Activated T-cell treated with anti-CD3 and anti-CD28 coated beads, Interleukin-2, amount 50 U/mL, for 72 hours (primary cell): ENCODE measurements at places on chromosomes 2 and 18.

GRCh38 chr2:45280794-45281193 lies 271.5 kb upstream of the SIX2 start:
- DNase-seq = no peak

DNA sequence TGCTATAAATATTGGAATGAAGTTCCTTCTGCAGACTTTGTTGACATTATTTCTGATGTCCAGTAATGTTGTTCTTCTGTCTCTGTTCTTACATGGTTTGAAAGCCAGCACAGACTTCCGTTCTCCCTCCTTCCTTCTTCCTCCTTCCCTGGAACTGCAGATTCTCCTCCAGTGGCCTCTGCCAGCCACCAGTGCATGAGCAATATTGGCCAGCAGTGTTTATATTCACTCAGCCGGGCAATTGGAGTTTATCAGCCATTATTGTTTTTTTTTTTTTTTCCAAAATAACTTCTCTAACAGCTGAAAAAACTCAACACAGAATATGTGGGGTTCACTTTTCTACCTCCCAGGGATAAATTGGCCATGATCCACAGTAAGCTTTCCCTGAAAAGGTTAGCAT lies 86.8 kb downstream of the ADCYAP1 start:
- DNase-seq = no peak

- no peak for DNase-seq
Measured at GRCh38 chr2:123040506-123040905, 984.6 kb upstream of the CNTNAP5 start.

DNA sequence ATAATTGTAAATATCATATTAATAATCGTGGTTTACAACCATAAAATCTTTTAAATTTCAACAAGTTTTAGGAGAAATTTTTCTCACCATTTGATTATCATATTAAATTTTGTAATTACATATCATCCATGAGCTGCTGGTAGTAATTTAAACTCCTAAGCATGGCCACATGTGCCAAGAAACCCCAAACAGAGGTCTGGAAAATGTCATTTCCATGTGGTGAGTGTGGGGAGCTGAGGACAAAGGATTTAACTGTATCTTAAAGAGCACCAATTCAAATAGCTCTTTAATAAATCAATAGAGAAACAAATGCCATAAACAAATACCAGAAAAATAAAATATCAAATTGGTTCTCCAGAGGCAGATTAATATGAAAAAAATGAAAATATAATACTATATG lies 26.3 kb downstream of the PSME4 start:
- no peak for DNase-seq

GRCh38 chr18:75341267-75341666 lies 86.2 kb downstream of the SMIM21 start:
- DNase-seq = no peak

GRCh38 chr2:40512256-40512655 lies 60.4 kb upstream of the SLC8A1 start:
- no peak for DNase-seq

DNA sequence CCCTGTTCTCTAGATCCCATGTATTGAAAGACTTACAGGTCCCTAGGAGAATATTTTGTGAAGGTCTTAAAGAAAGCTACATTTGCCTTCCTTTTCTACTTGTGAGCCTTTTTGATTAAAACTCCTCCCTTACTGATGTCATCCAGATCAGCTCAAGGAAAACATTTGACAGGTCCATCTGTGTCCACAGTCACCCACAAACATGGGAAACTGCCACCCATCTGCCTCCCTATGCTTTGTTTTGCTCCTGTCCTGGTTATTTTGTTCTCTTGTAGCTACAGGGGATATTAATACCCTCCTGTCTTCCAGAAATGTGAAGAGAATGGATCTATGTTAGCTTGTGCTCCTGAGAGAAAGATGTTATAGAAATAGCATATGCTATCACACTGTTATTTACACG lies 203.6 kb upstream of the GALNT5 start:
- no peak for DNase-seq

DNA sequence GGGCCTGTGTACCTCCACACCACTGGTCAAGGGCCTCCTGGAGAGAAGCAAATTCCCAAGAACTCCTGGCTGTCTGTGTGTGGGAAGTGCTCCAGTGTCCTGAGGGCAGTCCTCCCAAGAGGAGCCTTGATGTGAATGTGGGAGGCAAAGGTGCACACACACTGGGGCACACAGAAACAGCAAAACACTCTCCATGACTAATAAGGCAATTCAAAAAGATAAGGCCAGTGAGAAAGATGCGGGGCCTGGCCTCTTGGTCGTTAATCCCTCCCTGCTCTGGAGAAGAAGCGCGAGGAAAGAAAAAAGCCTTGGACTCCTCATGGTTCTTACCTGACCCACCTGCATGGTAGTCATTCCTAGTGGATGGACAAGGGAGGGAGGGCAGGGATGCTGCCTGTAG lies 373.2 kb downstream of the SLC4A3 start:
- DNase-seq = no peak

DNA sequence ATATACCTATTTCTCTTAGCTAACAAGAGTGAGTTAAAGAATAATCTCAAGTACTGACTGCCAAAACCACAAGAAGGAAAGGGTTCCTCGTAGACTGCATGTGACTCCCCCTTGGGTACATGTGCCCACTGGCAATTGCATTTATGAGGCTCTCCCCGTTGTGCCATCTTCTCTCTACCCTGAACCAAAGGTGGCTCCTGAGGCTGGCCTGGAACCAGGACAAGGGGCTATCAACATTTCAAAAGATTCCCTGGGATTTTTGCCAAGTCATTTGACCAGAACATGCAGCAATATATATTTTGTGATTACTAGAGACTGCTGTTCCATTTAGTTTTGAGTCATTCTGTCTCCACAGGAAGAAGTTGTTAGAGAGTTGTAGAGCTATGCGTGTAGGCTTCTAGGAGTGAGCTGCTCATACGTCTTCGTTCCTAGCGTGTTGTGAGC lies 45.8 kb downstream of the LAMA3 start:
- DNase-seq = no peak

DNA sequence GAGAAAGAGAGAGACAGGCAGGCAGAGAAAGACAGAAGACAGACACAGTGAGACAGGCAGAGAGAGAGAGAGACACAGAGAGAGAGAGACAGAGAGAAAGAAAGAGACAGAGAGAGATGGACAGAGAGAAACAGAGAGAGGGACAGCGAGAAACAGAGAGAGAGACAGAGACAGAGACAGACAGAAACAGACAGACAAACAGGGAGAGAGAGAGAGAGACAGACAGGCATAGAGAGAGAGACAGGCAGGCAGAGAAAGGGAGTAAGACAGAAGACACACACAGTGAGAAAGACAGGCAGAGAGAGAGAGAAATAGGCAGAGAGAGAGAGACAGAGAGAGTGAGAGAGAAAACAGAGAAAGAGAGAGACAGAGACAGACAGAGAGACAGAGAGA lies 105.3 kb upstream of the ANKRD30BL start:
- no peak for DNase-seq

- DNase-seq = no peak
Measured at GRCh38 chr2:73718851-73719621, 18.1 kb downstream of the TPRKB start.

DNA sequence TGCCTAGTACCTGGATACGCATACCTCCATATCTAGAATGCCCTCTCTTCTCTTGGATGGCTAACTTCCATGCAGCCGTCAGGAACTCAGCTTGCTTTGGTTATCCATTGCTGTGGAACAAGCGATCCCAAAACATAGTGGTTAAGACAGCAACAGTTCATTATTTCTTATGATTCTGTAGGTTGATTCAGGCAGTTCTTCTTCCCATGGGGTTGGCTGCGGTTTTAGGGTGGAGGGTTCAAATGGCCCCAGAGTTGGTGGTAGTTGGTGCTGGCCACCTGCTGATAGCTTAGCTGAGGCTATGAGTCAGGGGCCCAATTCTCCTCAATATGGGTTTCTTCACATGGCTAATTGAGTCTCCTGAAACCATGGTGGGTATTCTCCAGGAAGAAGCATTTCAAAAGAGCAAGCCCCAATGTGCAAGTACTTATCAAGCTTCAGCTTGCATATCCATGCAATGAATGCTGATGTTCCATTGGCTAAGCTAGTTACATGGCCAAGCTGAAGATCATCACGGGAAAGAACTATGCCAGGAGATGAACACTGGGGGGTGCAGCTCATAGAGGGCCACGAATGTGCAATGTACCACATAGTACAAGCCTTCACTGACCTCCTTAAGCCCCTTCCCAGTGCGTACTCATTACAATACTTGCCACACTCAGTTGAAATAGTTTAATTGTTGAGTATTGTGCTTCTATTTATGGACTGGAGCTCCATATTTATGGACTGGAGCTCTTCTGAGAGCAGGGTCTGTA lies 10.0 kb upstream of the RHOB start:
- no peak for DNase-seq

- DNase-seq = no peak
Measured at GRCh38 chr18:68172842-68173549, 541.9 kb downstream of the TMX3 start.

DNA sequence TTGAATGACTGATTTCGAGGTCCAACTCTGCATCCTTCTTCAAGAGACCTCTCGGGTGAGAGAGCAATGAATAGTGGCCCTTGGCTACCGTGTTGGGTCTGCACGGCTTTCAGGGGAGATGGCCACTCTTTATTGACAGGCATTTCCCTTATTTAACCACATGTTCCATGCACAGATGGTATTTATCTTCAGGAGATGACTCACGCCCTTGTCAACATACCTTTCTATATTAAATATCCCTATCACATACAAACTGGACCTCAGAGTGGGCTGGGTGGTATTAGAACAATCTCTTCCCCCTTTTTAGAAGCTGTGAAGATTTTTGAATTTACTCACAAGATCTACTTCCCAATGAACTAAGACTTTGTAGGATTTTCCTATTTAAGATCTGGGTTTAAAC lies 109.6 kb upstream of the CDC42EP3 start:
- no peak for DNase-seq

GRCh38 chr2:160613466-160614153 lies 120.0 kb upstream of the RBMS1 start:
- no peak for DNase-seq

DNA sequence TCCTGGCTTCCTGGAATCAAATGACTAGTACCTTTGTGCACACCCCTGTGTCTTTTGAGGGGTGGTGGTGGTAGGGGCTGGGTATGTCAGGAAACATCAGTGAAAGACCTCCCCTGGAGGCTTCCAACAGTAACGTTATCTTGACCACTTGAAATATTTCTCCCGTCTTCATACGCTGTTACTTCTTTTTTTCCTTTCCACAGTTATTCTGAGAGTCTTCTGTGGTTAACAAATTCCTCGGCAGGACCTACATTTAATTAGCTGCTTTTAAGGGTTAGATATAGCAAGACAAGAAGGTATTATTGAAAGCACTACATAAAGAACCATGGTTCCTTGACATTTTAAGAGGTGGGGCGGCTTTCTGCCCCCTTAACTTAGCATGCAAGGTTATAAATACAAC lies 34.6 kb downstream of the UGP2 start:
- DNase-seq = no peak

DNA sequence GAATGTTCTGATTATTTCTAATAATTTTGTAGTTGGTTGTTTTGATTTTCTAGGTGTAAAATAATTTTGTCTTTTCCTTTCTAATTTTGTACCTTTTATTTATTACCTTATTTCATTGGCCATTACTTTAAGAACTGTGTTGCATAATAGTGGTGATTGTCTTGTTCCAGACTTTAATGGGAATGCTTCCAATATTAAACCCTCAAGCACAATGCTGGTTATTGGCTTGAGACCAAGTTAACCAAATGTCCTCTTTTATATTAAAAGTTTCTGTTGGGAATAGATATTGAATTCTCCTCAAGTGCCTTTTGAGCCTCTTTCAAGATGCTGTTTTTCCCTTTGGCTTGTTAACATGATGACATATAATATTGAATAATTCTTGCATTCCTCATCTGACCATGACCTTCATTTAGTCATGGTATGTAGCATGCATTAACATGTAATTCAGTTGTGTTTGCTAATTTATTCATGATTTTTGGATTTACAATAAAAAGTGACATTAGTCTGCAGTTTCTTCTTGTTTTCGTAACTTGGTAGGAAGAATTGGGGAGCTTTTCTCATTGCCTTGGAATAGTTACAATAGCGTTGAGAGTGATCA lies 141.7 kb downstream of the DIS3L2 start:
- DNase-seq = no peak

DNA sequence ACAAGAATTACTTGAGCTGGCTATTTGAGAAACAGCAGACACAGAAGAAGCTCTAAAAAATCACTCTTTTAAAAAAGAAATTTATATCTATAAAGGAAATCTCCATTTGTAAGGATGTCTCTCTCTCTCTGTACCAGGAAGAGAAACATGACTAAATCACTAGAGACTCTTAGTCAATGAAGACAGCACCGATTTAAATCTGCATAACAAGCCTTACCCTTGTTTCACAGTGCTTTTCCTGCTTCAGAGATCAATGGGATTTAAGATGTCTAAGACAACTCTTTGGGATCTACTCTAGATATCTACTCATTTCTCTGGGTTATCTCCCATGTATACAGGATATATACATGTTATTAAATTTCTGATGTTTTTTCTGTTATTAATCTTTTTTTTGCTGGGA lies 359.2 kb upstream of the RND3 start:
- DNase-seq = no peak

DNA sequence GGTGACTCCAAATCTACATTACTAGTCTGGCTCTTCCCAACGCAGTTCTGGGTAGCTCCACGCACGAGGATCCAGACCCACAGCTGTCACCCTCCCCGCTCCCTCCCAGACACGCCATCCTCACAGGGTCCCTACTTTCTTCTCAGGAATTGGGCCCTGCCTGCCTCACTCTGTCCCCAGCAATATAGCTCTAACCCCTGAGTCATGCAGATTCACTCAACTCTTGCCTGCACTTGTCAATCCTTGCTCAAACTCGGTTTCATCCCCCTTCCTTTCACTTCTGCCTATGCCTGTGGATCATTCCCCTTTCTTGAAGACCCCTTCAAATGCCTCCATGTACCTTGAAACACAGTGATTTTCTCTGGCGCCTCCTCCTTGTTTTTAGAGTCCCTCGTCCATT lies 5.0 kb downstream of the ST8SIA5 start:
- no peak for DNase-seq

DNA sequence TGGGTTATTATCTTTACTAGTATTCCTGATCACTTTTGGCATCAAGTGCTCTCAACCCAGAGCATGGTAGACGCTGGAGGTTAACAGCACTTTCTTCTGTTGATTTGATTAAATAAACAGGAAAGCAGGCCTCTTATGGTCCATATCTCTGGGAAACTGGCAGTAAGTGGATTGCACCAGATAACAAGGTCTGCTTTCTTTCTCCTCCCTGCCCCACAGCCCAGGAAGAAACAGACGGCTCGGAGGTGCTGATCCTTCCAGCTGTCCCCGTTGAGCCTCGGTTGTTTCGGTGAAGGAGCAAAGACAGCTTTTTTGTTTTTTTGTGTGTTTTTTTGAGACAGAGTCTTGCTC lies 100.8 kb upstream of the KCTD1 start:
- DNase-seq = no peak

GRCh38 chr18:31302991-31303390 lies 15.0 kb upstream of the DSG1 start:
- DNase-seq = no peak
